ENCODE measurements at places on chromosomes 13 and 19.

DNA sequence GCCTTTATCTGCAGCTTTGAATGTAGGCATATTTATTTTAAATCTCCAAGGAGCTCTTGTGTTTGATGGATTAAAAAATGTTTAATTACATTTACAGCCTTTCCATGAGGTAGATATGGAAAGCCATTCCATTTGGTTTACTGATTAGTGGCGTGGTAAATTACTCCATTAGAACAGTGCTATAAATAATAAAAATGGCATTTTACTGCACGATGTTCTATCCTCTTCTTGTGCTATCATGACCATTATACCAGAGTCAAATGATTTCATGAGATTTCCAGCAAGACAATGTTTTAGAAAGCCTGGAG is 250.9 kb upstream of the HTR2A start:
- DNase-seq, result no peak

DNA sequence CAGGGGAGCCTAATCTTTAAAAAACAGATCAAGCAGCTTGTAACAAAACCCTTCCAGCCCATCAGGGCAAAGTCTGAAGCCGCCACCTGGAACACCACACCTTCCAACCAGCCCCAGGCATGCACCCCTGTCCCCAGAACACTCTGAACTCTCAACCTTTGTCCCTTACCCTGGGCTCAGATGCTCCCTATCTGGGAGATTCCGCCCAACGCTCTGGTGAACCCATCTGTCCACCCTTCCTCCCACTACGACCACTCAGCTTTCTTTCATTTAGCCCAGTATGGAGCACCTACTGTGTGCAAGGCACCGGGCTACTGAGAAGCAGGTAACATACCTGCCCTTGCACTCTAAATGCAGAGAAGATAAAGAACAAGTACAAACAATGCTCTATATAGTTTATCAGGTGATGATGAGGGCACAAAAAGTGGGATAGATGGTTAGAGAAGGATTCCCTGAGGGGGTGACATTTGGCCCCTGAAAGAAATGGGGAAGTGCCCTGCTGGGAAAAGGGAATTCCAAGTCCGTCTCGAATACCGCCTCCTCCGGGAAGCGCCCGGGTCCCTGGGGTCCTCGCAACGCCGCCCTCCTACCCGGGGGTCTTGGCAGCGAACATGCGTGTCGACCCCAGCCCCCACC is 629 bp downstream of the PEPD start:
- no peak for DNase-seq

GRCh38 chr19:51142119-51142518 is at the start of gene SIGLEC7:
Gene SIGLEC7 (plus strand): TSS chr19:51142301. CDS start chr19:51142370, 69 bp downstream.
- no peak for DNase-seq

- DNase-seq, result no peak
These were observed 717 bp downstream of the SPRYD7 start for GRCh38 chr13:49935171-49936074.

DNA sequence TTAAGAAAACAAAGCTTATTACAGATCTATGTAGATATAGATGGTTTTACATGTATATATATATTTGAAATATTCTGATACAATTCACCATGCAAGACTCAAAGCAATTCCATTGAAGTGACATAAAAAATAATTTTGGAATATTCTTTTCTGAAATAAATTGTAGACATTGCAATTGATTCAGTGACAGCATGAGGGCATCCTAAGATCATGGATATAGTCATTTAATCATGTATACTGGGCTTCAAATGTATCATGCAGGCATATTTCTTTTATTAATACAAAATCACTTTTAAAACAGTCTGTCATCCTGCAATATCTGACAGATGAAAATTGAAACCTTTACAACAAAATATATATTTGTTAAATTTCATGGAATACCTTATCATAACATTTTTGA is 286.7 kb upstream of the SLITRK6 start:
- no peak for DNase-seq

- DNase-seq, result no peak
These were observed 549.0 kb upstream of the GPC6 start for GRCh38 chr13:92677571-92677970.

DNA sequence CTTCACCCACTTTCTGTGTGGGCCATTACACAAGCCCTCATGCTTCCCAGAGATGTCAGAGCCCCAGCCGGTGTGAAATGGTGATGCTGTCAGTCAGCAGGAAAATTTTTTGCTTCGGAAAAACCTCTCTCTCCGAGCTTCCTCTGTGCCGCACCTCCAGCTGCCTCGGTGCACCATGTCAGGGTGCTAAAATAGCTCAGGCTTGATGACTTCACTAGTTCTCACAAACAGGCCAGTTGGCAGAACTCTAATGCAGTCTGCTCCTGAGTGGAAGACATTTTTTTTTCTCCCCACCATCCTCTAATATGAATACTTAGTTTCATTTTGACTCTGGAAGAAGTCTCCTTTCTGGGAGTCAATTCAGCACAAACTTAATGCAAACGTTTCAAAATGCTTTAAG is 71.3 kb downstream of the KLF12 start:
- no peak for DNase-seq

GRCh38 chr19:46970815-46971214 is 48.8 kb upstream of the NPAS1 start:
- DNase-seq, result no peak

DNA sequence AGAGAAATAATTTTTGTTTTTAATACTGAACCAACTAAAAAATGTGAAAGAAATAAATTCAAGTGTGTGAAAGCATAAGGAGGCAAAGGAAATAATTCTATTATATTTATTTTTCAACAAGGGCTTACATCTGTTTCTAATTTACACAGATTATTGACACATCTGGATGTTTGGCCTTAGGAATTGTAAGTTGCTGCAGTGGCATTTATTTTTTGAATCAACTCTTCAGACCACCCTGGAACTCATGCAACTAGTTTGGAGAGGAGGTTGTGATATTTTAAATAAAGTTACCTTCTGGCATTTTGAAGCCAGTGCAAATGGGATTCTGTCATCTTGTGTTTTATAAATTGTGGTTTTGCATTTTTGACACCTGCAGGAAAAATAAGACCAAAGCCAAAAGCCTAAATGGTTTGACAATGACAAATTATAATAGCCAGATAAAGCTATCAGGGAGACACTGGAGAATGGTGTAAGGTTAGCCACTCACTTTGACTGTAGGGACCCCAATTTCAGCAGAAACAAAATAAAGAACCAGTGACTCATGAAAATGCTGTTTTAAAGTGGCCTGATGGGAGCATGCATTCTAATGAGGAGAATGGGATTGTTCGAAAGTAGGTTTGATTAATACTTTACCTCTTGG is 192.9 kb downstream of the KLF5 start:
- DNase-seq, result no peak

DNA sequence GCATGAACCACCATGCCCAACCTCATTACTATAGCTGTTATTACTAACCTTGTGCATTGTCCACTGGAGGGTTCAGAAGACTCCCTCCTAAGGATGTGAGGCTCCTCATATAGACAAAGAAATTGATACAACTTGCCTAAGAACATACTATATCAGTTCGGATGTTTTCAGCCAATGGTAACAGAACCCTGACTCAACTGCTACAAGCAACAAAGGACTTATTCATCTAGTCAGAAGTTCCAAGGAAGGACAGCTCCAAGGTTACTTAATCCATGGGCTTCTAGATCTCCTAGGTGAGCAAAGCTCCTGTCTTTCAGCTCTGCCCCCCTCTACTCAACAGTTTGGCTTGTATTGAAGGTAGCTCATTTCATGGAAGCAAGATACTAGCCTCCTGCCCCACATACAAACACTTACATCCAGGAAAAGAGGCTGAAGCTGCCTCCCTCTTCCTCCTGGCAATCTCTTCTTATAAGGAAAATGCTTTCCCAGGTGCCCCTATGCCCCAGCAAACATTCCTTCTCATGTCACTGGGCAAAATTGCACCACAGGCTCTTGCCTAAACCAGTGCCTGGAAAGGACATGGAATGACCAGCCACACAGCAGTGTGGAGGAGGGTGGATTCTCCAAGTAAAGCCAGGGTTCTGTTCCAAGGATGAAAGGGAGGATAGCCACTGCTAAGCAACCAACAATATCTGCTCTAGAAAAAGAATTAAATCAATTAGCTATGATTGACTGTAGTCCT is 497.8 kb downstream of the FOXO1 start:
- no peak for DNase-seq

- no peak for DNase-seq
These were observed 515.0 kb upstream of the KLHL1 start for GRCh38 chr13:70623239-70623638.

DNA sequence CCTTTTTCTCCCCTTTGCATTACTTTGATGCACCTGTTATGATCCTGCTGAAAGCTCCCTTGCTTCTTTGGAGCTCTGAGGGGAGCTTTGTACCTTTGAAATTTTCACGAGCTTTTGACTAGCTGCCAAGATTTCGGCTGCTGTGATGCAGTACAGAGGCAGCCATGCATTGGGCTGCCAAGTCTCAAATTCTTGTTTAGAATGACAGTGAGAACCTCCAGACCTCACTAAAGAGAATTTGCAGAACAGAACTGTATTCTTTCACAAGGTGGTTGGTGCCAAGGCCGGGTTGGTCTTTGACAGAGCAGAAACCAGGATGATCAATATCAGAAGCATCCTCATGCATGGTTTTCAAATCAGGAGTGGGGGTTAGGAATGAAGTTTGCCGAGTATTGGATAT is 414.8 kb downstream of the GPC5 start:
- DNase-seq, result no peak

DNA sequence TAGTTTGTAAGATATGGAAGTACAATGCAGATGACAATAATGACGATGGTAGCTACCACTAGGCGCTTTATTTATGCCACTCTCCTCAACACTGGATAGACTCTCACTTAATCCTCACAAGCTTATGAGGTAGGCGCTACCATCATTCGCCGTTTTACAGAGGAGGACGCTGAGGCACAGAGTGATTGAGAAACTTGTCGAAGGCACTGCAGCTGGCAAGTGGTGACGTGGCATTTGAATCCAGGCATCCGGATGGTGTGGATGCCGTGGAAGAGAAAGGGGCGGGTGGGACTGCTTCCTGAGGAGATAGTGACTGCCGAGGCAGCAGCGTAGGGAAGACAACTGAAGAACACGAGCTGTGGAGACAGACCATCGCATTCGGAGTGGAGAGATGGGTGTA is 1.3 kb upstream of the RPS9 start:
- DNase-seq, result no peak

- DNase-seq, result no peak
These were observed 756.1 kb upstream of the MIR17HG start for GRCh38 chr13:90591260-90591926.

- no peak for DNase-seq
These were observed 6.4 kb downstream of the C19orf47 start for GRCh38 chr19:40341601-40342482.

GRCh38 chr19:53545271-53546065 is 7.5 kb downstream of the ZNF331 start:
- DNase-seq, result no peak

DNA sequence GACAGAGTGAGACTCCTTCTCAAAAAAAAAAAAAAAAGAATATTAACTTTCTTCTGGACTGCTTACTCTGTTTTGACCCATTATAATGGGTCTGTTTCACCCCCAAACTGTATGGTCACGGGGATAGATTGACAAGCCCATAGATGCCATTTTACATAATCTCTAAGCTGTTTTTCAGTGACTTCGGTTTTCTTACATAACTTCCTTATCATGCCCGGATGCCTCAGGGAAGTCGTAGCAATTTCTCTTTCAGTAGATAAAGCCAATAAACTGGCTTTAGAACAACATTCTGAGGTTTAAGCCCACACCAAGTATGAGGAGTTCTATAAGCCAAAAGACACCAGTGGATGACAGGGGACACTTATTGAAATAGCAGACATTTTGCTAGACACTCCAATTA is 5.9 kb upstream of the ZNF254 start:
- no peak for DNase-seq

GRCh38 chr13:112325920-112326645 is 50.1 kb upstream of the SPACA7 start:
- no peak for DNase-seq

- DNase-seq, result no peak
These were observed 163.7 kb downstream of the KLF12 start for GRCh38 chr13:73970421-73971055.

GRCh38 chr13:49711218-49711863 is 20.1 kb upstream of the EBPL start:
- no peak for DNase-seq

GRCh38 chr13:33931397-33932311 is 113.7 kb downstream of the RFC3 start:
- DNase-seq, result no peak

DNA sequence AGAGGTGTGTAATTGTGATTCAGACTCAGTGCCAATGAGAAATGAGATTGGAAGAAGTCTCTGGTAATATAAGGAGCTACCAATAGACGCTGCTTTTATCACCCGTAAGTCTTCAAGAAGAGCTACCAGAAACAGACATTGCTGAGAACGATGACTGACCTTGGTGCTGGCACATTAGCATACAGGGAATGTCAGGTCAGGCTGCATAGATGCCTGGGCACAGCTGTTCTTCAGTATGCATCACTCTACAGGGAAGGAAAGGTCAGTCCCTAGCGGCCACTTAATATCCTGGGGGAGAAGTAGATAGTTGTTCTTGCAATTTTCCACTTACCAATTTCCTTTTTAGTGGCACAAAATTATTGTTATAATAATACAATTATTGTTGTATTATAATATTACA is 380.4 kb downstream of the PCDH9 start:
- no peak for DNase-seq

DNA sequence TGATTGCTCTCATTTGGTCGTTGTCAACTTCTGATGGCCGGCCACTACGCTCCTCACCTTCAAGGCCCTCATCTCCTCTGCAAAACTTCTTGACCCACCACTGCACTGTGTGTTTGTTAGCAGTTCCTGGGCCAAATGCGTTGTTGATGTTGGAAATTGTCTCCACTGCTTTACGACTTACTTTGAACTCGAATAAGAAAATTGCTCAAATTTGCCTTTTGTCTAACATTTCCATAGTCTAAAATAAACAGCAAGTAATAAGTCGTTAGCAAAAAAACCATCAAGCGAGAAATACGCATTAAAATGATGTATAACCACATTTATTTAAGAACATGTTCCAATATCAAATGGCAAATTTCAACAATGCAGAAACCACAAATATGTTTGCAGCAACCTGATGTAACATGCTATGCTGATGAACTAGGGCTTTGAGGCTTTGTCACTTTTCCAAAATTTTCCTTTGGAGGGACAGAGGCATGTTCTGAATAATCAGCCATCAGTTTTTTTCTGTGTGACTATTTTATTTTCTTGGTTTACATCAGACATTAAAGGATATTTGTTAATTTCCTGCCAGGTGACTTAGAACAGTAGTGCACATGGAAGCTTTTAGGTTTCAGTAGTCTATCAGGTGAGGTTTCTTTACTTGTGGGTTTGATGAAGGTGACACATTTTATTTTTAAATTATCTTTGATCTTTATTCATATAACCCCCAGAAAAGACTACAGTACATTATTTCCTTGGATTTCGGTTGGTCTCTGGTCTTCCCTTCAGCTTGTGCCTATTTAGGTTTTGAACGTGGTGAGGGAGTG is 74.7 kb upstream of the TEX29 start:
- no peak for DNase-seq

GRCh38 chr19:7619671-7620441 is 9.5 kb downstream of the XAB2 start:
- no peak for DNase-seq

Measured in stimulated activated CD8-positive, alpha-beta memory T cell treated with anti-CD3 and anti-CD28 coated beads, Interleukin-7, amount 100 ng/mL, for 1 hour (primary cell).